Neural cell (in vitro differentiated cells): ENCODE measurements at places on chromosomes 7 and 10. TPM values are rescaled to one million over a fixed set of nuclear protein-coding genes. Genes with fewer than 3 reads are reported as not detected.

SEMA3C gene
- 377 and 386 TPM in 2 replicates for polyA plus RNA-seq

AGMO gene
- polyA plus RNA-seq, result not detected in 2 replicates

GNGT1 gene
- not detected in 2 replicates for polyA plus RNA-seq

ERVW-1 gene
- not detected in 2 replicates for polyA plus RNA-seq

CHST12 gene
- polyA plus RNA-seq, result 6.4 and 8.6 TPM in 2 replicates

ADRB1 gene
- polyA plus RNA-seq, result not detected in 2 replicates

SP4 gene
- 23.7 and 27.8 TPM in 2 replicates for polyA plus RNA-seq

MDFIC gene
- polyA plus RNA-seq, result 0.85 and 5.0 TPM in 2 replicates

TUBAL3 gene
- polyA plus RNA-seq, result not detected in 2 replicates

CACNB2 gene
- 14.3 and 16.4 TPM in 2 replicates for polyA plus RNA-seq
